ENCODE measurements at places on chromosomes 3 and 15. TPM values are rescaled to one million over a fixed set of nuclear protein-coding genes. Genes with fewer than 3 reads are reported as not detected.

DNA sequence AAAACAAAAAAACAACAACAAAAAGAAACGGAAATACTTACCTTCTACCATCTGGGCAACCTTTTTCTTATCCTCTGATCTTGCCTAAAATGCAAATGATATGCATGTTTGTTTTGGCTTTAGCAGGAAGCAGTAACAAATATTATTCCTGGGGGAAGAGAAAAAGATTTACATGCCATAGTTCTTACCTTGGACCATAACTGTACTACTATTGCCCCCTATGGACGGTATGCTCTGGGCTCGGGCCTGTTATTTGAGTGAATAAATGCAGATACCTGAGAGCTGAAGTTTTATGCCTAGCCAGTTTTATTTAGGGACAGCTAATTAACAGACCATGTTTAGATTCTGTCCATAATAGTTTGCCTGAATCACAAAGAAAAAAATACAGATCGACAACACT, 12.6 kb upstream of the STARD5 start:
- no peak for DNase-seq

The SCG3 gene
- not detected for total RNA-seq

DNA sequence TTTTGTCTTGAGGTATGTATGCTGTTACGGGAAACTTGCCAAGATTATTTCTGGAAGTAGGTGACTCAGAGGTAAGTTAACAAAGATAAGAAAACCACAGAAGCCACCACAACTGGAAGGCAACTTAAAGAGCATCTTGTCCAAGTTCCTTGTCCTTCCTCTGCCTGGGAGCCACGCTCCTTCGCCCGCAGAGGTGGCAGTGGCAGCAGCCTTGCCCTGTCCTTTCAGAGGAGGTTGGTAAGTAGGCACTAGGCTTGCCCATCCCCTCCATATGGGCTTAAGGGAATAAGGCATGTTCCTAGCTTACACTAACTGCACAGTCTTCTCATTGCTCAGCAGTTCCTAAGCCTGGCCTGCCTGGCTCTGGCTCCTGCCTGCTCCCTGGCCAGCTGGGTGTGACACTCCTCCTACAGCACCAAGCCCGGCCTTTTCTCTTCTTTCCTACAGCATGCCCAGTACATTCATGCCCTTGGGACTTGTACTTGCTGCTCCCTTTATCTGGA, 48.0 kb upstream of the RAB6B start:
- DNase-seq: no peak

DNA sequence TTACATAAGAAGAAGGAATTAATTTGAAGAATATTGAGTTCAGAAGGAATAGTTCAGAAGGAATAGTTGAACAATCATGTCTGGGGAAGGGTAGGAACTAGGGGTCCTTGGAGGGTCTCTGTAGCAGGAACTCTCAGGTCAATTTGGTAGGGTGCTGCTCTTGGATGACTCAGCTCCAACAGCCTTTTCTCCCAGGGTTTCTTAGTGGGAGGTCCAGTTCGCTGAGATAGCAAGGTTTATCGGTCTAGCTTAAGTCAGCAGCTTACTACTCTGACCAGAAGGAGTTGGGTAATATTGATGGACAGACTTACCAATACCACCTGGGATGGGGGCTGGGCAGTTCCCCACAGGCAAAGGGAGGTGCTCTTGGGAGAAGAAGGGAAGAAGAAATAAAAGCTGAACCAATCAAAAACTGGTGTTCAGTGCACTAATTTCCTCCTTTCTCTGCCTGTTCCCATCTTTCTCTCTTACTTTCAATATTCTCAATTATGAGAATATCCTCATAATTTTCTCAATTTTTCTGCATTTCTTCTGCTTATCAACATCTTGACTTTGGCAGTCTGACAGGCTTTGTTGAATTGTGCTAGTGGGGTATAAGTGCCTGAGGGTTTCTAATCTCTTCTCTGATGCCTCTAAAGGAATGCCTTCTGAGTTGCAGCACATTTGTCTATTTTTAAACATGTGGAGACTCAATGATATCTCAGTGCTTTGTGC, 14.4 kb upstream of the MITF start:
- DNase-seq: no peak

DNA sequence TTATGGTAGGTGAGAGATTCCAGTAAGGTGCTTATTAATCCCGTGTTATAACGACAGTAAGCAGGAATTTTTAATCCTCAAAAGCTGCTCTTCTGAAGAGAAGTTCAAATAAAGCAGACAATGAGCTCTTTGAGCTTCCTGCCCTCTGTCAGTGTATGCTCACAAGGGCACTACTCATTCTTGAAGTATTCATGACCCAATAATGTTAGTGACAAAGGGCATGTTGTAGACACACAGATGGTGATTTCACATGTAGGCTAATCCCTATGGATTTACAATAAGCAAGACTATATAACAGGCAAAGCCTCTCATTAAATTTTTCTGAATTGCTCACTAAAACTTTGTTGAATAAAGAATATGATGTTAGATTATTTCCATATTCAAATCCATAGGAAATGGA, 578.6 kb downstream of the RSL24D1 start:
- DNase-seq: no peak

- DNase-seq: no peak
These were observed 9.1 kb upstream of the PARP14 start for GRCh38 chr3:122671553-122671952.

DNA sequence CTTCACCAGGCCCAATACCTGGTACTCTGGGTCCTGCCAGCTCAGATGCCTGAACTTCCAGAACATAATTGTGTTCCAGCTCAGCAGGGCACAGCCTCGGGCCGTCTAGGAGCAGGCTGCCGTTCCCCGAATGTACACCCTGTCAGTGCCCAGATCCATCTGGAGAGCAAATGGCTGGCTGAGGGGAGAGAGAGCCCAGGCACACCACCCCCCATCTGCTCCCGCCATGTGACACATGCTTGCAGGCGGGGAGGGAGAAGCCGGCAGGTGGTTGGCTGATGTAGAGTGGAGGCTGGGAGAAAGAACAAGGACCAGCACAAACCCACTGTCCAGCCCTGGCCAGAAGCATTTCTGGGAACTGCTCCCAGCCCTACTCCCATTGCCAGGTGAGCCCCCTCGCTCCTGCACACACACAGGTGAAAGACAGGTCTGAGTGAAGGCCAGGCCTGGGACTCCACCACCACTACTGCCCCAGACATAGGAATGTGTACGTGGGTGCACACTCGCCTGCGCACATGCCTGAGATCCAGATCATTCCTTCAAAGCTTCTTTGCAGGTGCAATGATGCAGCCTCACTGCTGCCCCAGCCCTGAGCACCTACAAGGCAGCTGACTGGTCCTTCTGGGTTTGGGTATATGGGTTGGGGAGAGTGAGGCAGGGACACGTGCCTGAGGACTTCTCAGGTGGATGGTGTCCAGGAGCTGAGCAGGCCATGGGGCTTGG, 53.5 kb downstream of the SEMA5B start:
- DNase-seq: no peak

The GPR156 gene
- total RNA-seq: not detected

The FRMD5 gene
- not detected for total RNA-seq

DNA sequence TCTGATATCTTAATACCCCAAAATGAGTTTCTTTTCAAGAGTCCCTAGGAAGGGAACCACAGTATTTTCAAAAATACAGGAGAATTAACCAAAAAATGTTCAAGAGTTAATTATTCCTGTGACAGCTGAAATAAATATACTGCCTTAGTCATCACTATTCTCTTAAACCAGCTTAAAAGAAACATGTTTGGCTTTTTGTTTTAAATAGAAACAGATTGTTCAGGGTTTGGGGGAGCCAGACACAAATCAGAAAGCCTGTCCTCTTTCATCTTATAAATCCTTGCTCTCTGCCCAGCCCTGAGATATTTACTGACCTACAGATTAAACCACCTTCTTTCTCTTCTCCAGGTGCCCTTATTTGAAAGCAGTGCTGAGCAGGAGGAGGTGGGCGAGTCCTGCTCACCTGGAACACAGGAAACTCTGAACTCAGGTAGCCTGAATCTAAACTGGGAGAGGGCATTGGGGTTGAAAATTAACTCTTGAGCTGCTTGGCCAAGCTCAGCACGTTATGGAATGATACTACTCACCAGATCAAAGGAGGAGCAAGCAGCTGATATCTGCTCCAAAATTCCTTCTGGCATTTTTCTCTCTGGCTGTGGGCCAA, 84.1 kb upstream of the SPRED1 start:
- DNase-seq: no peak

Measured in left lobe of liver (tissue), 2 donors.